NCI-H460 (cell line): ENCODE measurements at places on chromosomes 5 and 9. TPM values are rescaled to one million over a fixed set of nuclear protein-coding genes. Genes with fewer than 3 reads are reported as not detected.

DNA sequence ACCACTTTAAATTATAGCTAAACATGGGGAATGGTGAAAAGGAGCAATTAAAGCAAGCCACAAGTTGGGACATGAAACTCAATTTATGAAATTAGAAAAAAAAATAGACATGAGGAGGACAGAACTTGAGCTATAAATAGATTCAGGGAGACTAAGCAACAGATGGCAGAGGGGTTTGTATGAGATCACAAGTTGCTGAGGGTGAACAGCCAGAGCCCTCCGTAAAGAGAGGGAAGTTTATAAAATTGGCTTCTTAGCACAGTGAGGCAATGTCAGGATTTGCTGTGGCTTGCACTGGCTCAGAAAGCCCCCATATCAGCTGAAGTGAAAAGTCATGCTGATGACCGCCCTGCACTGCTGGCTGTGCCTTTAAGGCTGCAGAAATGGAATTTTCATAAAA lies 443.4 kb upstream of the CD180 start:
- DNase-seq: no peak

DNA sequence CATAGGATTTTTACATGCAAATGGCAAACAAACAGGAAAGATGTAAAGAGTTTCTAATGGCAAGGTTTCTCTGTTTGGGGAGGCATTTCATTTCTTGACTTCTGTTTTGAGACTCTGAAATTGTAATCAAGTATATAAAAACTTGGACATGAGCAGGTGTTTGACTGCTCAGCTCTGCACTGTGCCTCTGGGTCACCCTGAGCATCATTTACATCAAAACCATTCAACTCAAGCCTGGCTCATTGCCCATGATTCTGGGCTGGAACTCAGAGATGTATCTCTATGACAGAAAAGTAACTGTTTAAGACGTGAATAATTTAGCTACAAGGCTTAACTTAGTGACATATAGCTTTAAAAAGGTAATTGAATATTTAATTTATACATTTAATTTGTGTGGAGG lies 1402.4 kb upstream of the NUDT12 start:
- DNase-seq: no peak

DNA sequence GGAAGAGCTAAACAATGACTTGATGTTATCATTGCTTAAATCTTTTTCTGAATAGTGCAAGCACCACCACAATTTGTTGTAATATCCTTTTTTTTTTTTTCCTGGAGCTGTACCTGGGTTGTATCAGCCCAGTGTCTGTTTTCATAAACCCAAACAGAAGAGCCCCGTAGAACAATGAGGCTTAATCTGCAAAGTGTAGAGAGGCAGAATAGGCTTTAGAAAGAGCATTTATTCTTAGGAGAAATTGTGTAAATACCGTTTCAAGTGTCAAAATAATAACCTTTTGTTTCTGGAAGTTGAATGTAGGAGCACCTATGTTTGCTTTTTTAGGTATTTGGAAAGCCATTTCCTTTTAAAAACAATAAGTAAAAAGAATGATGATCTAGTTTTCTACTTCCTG lies 26.4 kb downstream of the RGS7BP start:
- no peak for DNase-seq

Gene PCDHGA4
- 0.79 and 1.3 TPM in 2 replicates for total RNA-seq

Gene CER1
- total RNA-seq: not detected in 2 replicates

DNA sequence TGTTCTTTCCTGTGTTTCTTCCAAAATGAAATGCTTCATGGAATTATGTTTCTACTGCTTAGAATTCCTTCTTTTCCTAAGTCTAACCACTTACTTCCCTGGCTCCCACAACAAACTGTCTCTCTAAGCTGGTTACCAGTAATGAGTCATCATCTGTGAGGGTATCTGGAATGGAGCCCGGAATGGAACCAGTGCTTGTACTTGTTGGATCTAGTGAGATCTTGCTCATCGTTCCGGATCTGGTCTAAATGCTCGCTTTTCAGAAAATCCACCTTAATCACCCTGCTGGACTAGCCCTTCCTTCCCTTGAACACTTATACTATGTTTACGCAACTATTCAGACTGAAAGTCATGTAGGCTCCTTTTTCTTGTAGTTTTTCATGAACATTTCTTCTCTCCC lies 184.8 kb downstream of the PBX3 start:
- peak; percentile 9 for DNase-seq

Gene ABCA2
- 21.0 and 25.0 TPM in 2 replicates for total RNA-seq

Gene SHOC1
- not detected in 2 replicates for total RNA-seq

Gene TMC1
- total RNA-seq: not detected in 2 replicates

Gene TTC16
- total RNA-seq: 0.20 TPM in 1 of 2 replicates, not detected in the other

GRCh38 chr5:44935262-44935661 lies 126.5 kb downstream of the MRPS30 start:
- no peak for DNase-seq

Gene PPIC
- 9.1 and 10.9 TPM in 2 replicates for total RNA-seq
